LNCaP clone FGC (cell line): ENCODE measurements at places on chromosomes 16 and 17.
A peak's percentile ranks its signal among the peaks of the same experiment; 100 is the strongest.

DNA sequence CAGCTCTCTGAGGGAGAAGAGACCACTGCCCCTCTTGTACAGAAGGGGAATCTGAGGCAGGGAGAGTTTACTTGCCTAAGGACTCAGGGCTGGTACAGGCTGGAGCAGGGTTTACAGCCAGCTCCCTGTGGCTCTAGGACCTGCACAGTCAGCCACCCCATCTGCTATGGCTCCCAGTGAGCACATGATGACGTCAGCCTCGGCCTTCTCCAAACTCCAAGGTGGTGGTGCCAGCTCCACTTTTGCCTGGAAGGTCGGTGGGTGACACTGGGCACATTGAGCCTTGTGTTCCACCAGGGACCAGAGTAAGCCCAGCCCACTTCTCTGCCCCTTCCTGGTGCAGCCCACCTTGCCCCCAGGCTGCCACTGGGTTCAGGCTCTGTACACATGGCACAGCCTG is 202.2 kb downstream of the ENGASE start:
- no peak for DNase-seq

GRCh38 chr16:55479430-55480140 is 587 bp downstream of the MMP2 start:
- no peak for DNase-seq

- DNase-seq = no peak
These were observed 29.4 kb downstream of the ADAM11 start for GRCh38 chr17:44788139-44788538.

GRCh38 chr16:2019921-2020831 is 591 bp downstream of the NPW start:
- no peak for DNase-seq

GRCh38 chr16:75460446-75460845 is 4.0 kb downstream of the TMEM170A start:
- DNase-seq = no peak

GRCh38 chr16:12245921-12246720 is 269.6 kb downstream of the SNX29 start:
- DNase-seq = no peak

- no peak for DNase-seq
These were observed 220.1 kb upstream of the GSE1 start for GRCh38 chr16:85392756-85393673.

DNA sequence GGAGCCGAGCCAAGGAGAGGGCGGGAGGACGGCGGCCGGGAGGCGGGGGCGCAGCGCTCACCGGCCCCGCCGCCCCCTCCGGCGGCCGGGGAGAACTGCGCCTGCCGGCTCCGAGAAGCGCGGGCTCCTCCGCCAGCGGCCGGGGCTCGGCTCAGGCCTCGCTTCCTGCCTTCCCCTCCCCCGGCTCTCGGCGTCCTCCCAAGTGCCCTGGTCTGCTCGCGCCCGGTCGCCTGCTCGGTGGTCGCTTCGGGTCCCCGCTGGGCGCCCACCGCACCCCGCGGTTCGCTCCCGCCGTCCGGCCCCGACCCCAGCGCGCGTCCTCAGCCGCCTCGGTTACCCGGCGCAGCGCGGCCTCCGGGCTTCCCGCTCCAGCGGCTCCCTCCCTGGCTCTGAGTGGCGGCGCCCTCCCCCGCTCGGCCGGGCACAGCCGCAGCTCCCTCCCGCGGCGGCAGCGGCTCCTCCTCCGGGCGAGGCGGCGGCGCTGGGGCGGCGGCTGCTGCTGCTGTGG is 313 bp downstream of the UBTF start:
- no peak for DNase-seq

DNA sequence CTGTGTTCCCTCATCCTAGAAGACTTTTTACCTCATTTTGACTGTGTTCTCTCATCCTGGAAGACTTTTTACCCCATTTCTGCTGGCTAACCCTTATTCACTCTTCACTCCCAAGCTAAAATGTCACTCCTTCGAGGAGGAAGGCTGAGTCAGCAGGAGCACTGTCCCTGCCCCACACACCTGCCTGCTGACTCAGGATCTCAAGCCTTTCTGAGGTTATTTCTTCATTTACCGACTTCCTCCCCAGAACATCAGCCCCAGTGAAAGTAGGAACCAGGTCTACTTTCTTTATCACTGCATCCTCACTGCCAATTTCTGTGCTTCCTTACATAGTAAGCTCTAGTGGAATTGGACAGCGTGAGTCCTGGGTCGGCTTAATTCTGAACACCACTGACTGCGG is 220.6 kb downstream of the HS3ST4 start:
- DNase-seq = no peak

DNA sequence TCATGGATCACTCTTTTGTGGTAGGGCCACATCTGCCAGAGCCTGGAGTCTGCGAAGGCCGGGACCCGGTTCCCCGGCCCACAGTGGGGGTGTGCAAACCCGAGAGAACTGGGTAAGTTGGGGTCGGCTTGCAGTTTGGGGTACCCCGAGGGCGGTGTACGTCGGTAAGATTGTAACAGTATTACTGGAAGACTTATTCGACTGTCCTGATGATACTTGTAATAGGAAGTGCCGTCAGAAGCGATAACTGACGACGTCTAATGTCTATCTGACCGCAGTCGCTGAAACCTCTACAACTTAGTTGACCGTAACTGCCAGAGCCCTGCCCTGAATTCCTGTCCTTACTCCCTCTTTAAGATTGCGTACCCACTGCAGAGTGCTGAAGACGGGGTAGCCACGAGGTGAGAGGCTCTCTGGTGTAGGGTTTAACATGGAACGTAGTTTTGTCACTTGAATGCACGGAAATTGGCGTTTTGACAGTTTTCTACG is 24.0 kb downstream of the TRPV2 start:
- DNase-seq = no peak

DNA sequence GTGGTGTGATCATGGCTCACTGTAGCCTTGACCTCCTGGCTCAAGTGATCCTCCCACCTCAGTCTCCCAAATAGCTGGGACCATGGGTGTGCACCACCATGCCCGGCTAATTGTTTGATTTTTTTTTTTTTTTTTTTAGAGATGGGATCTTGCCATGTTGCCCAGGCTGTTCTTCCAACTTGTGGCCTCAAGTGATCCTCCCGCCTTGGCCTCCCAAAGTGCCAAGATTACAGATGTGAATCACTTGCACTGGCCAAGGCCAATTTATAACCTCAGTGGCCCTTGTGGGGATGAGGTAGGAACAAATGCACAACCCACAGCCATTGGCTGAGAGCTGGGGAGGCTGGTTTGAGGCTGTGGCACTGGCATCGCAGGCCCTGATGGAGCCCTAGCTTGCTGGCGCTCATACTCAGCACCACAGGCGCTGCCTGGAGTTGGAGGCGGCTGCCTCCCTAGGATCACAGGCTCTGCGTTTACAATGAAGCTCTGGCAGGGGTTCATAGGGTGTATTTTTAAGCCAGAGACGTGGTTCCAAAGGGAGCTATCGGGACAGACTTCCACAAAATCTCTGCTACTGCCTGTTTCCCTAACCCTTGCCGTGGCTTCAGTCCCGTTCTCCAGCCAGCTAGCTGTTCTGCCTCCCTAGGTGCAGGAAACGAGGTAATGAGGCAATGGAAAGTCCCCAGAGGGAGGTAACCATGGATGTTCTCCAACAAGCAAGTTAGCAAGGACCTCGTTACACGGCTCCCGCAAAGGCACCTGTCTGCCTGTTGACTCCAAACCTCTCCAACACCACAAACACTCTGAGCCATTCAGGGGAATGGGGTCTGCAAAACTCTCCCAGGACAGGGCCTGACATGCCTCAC is 2.9 kb downstream of the ABCA3 start:
- DNase-seq = no peak

GRCh38 chr16:31127182-31127581 is 8.3 kb downstream of the PRSS8 start:
- no peak for DNase-seq

GRCh38 chr17:40952154-40952553 is 14.6 kb downstream of the KRT39 start:
- DNase-seq = no peak

GRCh38 chr16:6864671-6865070 is 468.0 kb upstream of the RBFOX1 start:
- no peak for DNase-seq

- DNase-seq = no peak
These were observed 474.6 kb downstream of the PMP22 start for GRCh38 chr17:14790521-14790920.

GRCh38 chr16:76784530-76784929 is 406.5 kb upstream of the MON1B start:
- no peak for DNase-seq

DNA sequence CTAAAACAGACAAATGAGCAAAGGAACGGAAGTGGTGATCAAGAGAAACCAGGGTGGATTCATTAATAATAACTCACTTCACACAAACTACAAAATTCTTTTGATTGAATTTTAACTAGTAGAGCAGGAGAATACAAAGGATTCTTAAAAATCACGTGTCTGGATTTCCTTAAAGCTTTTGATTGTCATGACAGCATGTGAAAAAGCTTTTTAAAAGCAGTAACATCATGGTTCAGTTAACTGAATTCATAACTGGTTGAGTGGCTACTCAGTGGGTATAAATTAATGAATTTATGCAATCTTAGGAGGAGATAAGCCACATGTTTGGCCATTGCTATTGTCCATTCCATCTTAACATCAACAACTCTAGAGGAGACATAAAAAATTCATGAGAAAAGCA is 333.2 kb downstream of the SLC39A11 start:
- DNase-seq = no peak

DNA sequence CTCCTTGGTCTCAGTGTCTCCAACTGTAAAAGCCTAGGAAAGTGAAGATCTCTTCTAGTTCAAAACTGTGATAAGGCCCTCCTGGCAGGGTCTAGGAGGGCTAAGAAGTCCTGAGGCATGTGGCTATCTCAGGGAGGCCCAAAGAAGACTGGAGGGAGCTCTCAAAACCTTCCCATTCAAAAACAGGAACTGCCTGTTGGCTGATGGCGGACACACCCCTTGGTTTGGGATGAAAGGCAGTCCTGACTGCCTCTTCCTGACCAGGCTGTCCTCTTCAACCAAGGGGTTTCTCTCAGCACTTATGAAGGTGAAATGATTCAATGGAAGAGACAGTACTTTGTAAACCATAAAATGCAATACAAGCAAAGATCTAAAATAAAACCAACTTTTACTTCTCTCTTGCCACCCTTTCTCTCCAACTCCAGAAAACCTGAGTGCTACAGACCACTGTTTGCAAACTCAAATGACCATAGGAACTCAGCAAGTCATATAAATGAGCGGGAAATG is 4.7 kb downstream of the ZNF764 start:
- no peak for DNase-seq

DNA sequence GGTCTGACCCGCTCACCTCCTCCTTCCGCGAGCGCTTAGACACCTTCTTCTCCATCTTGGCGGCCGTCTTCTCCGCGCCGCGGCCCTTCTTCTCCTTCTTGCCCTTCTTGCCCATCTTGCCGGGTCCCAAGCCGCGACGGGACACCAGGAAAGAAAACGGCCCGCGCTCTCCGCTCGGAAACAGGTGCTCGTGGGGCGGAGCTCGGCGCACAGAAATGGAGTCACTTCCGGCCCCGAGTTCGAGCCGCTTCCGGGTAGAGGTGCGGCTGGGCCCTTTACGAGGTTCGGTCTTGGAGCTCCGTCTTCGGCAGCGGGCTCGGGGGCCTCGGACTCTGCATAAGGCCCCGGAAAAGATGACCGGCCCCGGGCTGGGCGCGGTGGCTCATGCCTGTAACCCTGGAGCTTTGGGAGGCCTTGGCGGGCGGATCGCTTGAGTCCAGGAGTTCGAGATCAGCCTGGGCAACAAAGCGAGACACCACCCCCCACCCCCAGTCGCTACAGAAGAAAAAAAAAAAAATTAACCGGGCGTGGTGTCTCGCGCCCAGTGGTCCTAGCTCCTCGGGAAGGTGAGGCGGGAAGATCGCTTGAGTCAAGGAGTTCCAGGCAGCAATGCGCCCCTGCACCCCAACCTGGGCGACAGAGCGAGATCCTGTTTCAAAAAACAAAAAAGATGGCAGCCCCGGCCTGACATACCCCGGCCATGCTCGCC is at the start of gene KLHDC4:
Gene KLHDC4 (minus strand): TSS at position 211 of the 709 bp plus-strand sequence. CDS start 96 bp downstream, at position 115.
- peak; percentile 58 for DNase-seq
